ENCODE measurements at places on chromosomes 6 and 20.
A peak's percentile ranks its signal among the peaks of the same experiment; 100 is the strongest.

GRCh38 chr6:19478273-19478672, 358.9 kb upstream of the ID4 start:
- DNase-seq: no peak

GRCh38 chr6:106347219-106347618, 13.3 kb upstream of the CRYBG1 start:
- DNase-seq: no peak

DNA sequence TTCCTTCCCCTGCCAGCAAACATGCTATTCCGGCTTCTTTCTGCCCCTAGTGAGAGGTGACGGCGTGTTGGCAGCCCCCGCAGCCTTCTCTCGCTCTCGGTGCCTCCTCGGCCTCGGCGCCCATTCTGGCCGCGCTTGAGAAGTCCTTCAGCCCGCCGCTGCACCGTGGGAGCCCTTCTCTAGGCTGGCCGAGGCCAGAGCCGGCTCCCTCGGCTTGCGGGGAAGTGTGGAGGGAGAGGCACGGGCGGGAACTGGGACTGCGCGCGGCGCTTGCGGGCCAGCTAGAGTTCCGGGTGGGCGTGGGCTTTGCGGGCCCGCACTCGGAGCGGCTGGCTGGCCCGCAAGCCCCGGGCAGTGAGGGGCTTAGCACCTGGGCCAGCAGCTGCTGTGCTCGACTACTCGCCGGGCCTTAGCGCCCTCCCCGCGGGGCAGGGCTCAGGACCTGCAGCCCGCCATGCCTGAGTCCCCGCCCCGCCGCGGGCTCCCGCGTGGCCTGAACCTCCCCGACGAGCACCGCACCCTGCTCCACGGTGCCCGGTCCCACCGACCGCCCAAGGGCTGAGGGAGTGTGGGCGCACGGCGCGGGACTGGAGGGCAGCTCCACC, 20.0 kb upstream of the PXDC1 start:
- DNase-seq: no peak

DNA sequence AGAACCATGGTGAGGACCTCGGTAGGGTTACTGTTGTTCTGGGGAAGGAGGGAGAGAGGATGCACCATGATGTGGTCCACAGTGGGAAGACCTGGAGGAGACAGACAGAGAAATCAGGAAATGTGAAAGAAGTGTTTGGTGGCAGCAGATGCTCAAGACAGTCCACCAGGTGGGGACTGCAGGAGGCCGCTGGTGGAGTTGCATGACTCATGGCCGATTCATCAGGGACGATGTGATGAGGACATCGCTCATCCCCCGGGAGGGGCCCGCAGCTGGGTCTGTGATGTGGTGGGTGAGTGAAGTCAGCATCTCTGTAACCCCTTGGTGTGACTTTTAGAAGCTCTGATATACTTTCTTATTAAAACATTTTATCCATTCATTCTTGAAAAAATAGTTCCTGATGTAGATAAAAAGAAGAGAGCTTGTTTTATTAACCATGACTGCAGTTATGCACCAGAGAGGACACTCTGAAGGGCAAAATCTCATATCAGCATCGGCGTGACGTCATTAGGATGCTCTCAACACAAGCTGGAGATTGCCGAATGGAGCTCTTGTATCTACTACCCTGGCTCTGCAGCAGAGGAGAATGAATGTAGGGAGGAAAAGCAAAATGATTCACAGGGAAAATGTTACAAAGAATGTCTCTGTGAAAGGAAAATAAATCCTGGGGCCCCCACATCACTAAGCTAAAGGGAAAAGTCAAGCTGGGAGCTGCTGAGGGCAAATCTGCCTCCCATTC, 71.2 kb downstream of the RAMACL start:
- peak; percentile 63 for DNase-seq

- DNase-seq: no peak
Measured at GRCh38 chr6:27294409-27294808, 17.7 kb downstream of the POM121L2 start.

GRCh38 chr6:113854531-113855499, 2.3 kb upstream of the MARCKS start:
- DNase-seq: no peak

DNA sequence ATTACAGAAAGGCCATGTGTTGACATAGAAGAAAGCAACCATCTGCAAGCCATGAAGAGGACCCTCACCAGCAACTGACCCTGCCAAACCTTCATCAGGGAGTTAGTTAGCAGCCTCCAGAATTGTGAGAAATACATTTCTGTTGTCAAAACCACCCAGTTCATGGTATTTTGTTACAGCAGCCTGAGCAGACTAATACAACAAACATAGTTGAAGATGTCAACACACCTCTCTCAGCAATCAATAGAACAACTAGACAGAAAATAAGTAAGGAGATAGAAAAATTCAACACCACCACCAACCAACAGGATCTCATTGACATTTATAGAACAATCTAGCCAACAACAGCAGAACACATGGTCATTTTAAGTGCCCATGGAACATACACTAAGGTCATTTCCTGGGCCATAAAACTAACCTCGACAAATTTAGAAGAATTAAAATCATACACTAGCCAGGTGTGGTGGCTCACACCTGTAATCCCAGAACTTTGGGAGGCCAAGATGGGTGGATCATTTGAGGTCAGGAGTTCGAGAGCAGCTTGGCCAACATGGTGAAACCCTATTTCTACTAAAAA, 32.7 kb downstream of the TCP11 start:
- no peak for DNase-seq

GRCh38 chr6:81933608-81934051, 181.1 kb upstream of the TENT5A start:
- no peak for DNase-seq

- no peak for DNase-seq
Measured at GRCh38 chr6:93604951-93605350, 185.6 kb upstream of the EPHA7 start.

DNA sequence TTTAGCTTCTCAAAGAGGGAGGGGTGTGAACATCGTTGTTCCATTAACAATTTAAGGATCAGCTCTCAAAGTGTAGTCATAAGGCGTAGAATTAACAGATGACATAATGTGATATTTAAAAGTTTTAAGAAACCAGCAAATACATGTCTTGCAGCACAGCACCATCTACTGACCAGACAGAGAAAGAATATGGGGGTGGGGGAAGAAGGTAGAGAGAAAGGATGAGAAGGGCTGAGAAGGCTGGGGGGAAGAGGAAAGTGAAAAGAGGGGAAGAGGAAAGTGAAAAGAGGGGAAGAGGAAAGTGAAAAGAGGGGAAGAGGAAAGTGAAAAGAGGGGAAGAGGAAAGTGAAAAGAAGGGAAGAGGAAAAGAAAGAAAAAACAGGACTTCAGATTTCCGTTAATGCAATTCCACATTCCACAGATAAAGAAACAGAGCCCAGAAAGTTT, 80.9 kb downstream of the HAO1 start:
- peak; percentile 31 for DNase-seq

- DNase-seq: no peak
Measured at GRCh38 chr6:137495703-137496336, 1.6 kb upstream of the OLIG3 start.

DNA sequence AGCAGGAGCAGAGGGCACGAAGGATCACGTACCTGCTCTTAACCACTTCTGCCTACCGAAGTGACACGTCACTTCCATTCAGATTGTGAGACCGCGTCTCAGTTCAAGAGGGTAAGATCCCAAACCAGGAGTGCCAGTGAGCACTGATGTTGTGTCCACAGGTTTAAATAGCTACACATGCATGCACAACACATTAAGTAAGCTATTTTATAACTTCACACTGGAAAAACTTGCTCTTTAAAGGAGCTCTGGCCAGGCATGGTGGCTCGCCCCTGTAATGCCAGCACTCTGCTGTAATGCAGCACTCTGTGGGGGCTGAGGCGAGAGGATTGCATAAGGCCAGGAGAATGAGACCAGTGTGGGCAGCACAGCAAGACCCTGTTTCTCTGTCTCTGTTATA, 21.1 kb downstream of the ABHD12 start:
- no peak for DNase-seq

- no peak for DNase-seq
Measured at GRCh38 chr6:99617131-99617530, 10.5 kb downstream of the PRDM13 start.

DNA sequence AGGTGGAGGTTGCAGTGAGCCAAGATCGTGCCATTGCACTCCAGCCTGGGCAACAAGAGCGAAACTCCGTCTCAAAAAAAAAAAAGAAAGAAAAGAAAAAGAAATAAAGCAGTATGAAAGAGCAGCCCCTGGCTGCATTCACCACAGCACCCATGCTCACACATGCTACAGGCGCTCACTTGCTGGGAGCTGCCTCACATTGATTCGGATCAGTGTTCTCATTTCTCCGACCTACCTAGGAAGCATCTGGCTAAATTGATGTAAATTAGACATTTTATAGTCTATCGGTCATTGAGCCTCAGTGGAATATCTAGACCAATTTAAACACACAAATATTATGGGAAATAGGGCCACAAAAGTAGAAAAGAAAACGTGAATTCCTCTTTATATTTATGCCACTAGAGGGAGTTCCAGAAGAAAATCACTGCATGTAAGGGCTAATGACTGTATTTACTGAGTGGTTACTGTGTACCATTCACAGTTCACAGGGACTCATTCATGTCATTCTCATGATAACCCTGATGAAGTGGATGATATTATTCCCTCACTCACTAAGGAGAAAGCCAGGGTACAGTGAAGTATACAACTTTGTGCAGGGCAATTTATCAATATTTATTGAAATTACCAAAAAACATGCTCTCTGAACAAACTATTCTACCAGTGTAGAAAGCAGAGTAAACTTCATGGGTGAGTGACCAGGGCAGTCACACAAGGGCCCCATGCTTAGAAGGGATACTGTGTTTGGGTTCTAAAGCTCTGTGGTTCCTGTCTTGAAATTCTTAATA, 5.3 kb upstream of the MOG start:
- no peak for DNase-seq

- no peak for DNase-seq
Measured at GRCh38 chr6:24796616-24797290, 2.0 kb downstream of the ARMH2 start.

DNA sequence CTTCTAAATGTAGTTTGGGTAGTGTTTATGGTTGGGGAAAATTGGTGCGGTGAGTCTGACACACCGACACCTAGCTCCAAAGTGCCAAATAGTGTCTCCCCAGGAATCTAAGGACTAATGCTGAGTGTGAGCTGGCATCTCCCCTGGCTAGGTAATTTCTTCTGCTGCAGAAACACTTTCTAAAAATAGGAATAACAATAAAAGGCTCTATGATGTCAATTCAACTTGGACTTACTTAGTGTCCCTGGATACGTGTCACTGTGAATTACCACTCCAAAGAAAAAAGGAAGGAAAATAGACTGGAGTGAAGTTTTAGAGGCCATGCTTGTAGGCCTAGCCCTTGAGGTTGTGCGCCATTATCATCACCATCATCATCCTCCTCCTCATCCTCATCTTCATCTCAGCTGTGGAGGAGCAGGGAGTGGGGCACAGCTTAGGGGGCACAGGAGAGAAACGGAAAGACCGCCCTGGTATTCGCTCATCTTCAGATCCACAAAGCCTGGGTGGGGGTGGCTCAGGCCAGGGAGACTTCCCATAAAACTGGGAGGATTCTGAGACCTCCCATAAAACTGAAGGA, 89.6 kb downstream of the TBC1D7 start:
- DNase-seq: no peak

DNA sequence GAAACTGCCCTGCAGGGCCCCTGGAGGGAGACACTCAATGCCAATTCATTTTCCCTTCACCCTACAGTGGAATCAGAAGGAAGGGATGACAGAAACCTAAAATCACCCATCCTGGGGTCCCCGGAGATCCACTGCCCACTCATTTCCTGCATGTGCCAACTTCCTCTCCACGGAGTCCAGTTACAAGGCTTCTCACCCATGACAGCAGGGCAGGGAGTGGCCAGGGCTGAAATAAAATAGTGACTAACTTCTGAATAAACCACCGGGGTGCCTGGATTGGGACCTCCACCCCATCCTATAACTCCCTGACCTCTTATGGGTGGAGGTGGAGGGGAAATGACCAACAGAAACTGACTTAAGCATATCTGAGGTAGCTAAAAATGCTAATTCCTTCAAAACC, 362.3 kb downstream of the MAFB start:
- no peak for DNase-seq

GRCh38 chr6:155444952-155445903, 10.4 kb downstream of the NOX3 start:
- DNase-seq: no peak
